ENCODE measurements at places on chromosomes 16 and 17.
A peak's percentile ranks its signal among the peaks of the same experiment; 100 is the strongest.

GRCh38 chr17:41511116-41511515 is 5.7 kb upstream of the KRT13 start:
- DNase-seq = no peak

- no peak for DNase-seq
These were observed 6.4 kb upstream of the ZNF750 start for GRCh38 chr17:82846061-82846691.

DNA sequence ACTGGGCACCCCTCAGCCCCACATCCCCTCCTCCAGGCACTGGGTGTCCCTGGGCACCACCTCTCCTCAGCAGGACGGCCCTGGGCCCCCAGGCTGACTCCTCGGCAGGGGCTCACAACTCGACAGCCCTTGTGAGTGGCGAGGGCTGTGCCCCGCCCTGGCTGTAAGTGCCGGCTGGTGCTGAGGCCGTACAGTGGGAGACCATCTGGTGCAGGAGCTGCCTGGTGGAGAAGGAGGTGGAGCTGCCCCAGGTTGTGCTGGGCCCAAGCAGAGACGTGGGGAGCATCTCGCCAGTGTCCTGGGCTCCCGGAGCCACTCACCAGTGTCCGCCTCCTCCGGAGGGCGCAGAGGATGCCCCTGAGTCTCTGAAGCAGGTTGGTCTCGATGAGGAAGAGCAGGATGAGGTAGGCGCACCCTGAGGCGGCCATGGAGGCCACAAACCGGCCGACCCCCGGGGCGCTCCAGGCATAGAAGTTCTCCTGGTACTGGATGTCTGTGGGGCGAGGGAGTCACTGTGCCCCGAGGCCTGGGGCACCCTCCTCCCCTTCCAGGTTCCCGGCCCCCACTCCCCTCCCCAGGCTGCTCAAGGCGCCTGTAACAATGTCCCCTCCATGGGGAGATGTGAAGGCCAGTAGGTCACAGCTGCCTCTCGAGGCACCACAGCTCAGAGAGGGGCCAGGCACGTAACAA is 15.1 kb upstream of the RNPS1 start:
- no peak for DNase-seq

GRCh38 chr17:38419508-38419981 is 8.7 kb upstream of the ARHGAP23 start:
- DNase-seq = no peak

DNA sequence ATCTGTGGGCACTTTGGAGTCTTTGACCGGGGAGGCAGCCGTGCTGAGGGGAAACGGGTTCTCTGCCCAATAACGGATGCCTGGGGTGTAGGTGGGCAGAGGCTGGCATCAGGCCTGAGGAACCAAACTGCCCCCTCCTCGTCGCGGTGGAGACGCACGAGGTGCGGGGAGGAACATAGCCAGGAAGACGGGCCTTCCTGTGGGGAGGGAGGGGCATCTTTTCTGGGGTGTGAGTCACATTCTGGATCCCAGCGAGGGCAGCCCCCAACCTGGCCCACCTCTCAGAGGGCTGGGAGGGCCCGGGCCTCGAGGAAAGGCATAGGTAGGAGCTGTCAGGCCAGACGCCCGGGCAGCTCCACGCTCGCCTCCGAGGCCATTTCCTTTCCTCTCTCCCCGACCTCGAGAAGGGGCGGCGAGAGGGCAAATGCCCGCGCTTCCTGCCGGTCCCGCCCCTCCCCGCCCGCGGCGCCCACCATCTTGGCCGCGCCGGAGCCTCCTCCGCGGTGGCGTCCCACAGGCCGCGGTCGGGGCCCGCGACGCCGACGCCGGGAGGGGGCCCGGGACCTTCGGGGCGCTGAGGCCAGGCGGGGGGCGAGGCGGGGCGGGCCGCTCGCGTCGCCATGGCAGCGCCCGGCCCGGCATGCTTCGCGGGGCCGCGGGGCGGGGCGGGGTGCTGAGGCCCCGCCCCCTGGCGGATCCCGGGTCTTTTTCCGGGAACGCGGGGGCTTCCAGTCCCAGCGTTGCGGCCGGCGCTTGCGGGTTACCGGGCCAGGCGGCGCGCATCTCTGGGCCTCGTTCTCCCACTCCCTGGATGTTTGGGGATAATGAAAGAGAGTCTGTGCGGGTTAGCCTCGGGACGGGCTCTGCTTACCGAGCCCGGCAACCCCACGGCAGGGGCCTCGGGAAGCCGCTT is 13.2 kb downstream of the RAI1 start:
- peak; percentile 50 for DNase-seq

- peak; percentile 70 for DNase-seq
These were observed 229.8 kb downstream of the CPPED1 start for GRCh38 chr16:12573730-12574383.

DNA sequence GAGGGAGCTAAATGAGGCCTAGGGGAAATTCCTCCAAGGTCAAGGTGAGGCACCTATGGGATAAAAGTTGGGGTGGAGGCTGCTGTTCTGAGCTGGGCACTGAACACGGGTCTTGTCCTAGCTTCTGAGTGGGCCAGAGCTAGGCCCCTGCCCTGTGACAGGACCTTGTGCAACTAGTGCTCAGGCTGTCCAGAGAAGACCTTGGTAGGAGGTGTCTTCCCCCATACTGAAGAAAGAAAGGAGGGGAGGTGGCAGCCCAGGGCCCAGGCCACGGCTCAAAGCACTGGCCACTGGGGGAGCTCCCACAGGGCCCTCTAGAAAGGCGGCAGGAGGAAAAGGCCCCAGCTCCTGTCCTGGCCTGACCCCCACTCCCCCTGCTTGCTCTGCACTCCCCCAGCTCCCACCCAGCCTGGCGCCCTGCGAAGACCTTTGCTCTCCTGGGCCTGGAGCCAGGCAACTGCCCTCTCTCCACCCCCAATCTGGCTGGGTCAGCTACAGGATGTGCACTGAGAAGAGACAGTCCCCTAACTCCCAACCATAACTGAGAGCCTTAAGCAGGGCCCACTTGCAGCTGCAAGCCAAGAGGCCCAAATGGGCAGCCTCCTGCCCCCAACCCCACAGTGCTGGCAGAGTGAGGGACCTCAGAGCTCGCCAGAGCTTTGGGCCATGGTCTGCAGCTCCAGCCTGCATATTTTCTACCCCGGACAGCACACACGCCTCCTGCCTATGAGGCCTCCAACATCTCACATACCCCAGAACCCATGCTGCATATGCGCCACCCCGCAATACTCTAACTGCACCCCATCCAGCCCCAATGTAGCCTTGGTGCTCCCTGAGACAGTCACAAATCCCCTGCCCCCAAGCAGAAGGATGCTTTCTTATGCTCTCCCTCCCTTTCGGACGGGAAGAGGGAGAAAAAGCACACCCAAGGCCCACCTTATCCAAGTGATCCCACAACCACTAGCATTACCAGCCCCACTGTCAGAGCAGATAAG is 15.3 kb downstream of the HSD11B2 start:
- DNase-seq = no peak

- no peak for DNase-seq
These were observed 12.4 kb upstream of the ZNF19 start for GRCh38 chr16:71501547-71501946.

GRCh38 chr17:57745242-57745641 is at the start of gene CCDC182:
Gene CCDC182 (minus strand): TSS chr17:57745299. CDS start chr17:57745272, 27 bp downstream.
- DNase-seq = no peak

GRCh38 chr16:66357523-66357928 is 9.0 kb upstream of the CDH5 start:
- DNase-seq = no peak

DNA sequence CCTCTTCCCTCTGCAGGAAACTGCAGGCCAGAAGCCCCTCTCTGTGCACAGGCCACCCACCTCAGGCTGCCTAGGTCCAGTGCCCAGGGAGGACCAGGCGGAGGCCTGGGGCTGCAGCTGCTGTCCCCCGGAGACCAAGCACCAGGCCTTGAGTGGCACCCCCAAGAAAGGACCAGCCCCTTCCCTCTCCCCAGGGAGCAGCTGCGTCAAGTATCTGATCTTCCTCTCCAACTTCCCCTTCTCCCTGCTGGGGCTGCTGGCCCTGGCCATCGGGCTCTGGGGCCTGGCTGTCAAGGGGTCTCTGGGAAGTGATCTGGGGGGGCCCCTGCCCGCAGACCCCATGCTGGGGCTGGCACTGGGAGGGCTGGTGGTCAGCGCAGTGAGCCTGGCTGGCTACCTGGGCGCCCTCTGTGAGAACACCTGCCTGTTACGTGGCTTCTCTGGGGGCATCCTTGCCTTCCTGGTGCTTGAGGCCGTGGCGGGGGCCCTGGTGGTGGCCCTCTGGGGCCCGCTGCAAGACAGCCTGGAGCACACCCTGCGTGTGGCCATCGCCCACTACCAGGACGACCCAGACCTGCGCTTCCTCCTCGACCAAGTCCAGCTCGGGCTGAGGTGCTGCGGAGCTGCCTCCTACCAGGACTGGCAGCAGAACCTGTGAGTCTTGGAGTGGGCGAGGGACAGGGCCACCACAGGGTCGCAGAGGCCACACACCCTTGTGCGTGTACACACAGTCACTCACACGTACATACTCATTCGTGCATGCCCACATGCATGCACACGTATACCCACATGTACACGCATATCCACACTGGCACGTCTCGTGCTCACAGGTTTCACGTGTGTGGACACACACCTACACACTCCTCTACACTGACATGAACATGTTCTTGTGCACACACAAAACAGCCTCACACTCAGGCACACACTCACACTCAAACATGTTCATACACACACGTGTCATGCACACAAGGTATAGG is 8.3 kb downstream of the TSPAN10 start:
- DNase-seq = no peak

DNA sequence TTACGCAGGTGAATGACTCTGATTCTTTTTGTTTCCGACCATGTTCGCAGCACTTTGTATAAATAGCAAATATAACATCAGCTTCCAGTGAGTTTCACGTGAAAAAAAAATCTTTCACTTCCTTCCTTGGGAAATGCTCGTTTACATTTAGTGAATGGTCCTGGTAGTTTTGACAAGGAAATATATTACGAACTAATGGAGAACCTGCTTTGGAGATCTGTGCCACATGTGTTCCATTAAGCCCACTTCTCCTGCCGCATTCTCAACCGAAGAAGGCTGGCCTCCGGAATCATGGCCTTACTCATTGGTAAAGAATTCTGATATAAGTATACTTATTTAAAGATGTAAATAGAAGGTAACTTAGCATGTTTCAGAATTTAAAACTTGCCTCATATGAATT is 3.6 kb downstream of the CRAMP1 start:
- DNase-seq = no peak

GRCh38 chr16:53018834-53019416 is 33.8 kb downstream of the CHD9NB start:
- no peak for DNase-seq

DNA sequence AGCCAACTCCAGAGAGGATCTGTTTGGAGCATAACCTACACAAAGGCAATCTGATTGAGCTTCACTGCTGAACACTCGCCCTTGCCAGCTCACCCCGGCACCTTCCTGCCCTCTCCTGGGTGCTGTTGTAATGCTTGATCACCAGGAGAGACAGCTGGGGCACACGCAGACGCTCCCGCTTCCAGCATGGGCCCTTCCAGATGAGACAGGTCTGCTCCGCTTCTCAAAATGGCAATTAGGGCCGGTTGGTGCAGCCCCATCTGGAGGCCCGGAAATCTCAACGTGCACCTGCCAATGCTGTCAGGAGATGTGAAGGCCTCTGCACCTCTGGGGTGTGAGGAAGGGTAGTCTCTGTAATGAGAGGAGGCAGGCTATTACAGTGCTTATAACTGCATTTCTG is 206.1 kb downstream of the ABCC12 start:
- DNase-seq = no peak

DNA sequence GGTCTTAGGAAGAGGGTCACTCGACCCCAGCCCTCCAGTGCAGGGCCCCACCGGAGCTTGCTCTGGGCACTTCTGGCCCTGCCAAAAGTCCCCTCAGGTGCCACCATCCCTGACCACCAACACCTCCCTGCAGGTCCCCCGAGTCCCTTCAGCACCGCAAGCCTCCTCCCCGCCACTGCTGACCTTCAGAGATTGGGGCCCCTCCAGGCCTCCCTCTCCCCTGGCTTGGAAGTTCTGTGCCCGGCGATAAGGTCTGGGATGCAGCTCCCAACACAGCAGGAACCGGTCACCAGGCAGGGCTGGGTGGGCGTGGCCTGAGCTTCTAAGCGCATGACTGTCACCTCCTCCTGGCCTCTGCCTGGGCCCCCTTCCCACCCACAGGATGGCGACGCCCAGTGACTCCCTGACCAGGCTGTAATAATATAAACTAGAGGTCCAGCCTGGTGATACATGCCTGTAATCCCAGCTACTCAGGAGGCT is 11.2 kb downstream of the PIEZO1 start:
- DNase-seq = no peak

- DNase-seq = no peak
These were observed 60.3 kb downstream of the OMG start for GRCh38 chr17:31236712-31237111.

DNA sequence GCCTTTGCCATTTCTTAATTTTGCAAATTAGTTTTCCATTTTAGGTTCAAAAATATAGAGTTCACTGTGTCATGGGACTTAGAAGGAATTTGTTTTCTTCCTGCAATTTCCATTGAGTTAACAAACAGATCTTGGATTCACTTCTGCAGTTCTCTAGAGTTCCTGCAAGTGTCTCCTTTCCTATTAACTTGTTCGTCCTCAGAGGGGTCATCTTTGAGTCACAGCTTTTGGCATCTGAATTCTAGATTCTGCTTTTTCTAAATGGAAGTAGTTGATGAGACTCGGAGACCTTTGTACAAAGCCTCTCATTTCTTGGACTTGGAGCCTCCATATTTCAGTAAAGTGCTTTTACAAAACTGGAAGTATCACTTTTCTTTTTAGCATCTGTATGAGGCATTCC is 323.3 kb downstream of the BCAS3 start:
- DNase-seq = no peak

DNA sequence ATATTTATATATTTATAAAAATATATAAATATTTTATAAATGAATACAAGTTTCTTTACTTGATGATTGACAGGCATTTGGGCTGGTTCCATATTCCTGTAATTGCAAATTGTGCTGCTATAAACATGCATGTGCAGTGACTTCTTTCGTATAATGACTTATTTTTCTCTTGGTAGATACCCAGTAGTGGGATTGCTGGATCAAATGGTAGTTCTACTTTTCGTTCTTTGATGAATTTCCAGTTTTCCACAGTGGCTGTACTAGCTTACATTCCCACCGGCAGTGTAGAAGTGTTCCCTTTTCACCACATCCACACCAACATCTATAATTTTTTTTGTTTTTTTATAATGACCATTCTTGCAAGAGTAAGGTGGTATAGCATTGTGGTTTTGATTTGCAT is 7.8 kb downstream of the ACSM2B start:
- no peak for DNase-seq

GRCh38 chr17:46818929-46819859 is 702 bp upstream of the WNT3 start:
- no peak for DNase-seq

DNA sequence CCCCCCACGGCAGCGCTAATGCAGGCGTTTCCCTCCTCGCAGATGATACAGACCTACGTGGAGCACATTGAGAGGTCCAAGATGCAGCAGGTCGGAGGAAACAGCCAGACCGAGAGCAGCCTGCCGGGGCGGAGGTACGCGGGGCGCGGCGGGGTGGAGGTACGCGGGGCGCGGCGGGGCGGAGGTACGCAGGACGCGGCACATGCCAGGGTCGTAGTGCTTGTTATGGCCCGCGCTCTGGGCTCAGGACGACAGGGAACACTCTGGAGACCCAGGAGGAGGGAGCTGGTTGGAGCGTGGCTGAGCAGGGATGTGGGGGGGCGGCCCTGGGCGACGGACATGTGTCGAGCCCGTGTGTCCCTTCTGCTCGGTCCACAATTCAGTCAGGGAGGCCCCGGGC is 23.4 kb downstream of the MAPK8IP3 start:
- no peak for DNase-seq

GRCh38 chr17:40422990-40423633 is 5.4 kb upstream of the TOP2A start:
- no peak for DNase-seq

GRCh38 chr16:2462031-2462866 is 2.3 kb downstream of the TEDC2 start:
- no peak for DNase-seq

- DNase-seq = no peak
These were observed 12.4 kb upstream of the TIMP2 start for GRCh38 chr17:78937561-78937960.

All from stimulated activated CD4-positive, alpha-beta T cell treated with anti-CD3 and anti-CD28 coated beads, TNF-alpha, amount 100 ng/mL, for 1 hour (primary cell).